Caco-2 (cell line): ENCODE measurements at places on chromosomes 12 and 14. TPM values are rescaled to one million over a fixed set of nuclear protein-coding genes. Genes with fewer than 3 reads are reported as not detected.

DNA sequence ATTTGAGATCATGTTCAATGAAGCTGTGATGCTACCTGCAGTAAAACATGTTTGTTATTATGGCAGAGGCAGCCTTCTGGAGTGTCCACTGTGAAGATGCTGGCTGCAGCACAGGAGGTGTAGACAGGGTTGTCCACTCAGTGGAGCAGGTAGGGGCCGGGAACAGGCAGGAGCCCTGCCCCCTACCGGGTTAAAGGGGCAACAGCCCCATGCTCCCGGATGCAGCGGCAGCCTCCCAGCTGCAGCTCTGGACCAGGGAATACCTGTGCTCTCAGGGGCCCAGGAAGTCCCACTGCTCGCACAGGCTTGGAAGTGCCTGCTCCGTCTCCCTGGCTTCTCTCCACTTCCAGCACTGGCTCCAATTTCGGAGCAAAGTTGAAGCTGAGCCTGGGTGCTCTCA is 401.6 kb downstream of the FOXG1 start:
- no peaks in the 10 kb centered on the region for H3K27me3 ChIP-seq
- no peaks in the 10 kb centered on the region for H3K4me1 ChIP-seq
- DNase-seq = no peak
- no peak overlapping the region for H3K4me3 ChIP-seq
- H3K27ac ChIP-seq = no peak overlapping the region

GRCh38 chr14:75277008-75277814 is 1.4 kb upstream of the FOS start:
- H3K27me3 ChIP-seq = no peaks in the 10 kb centered on the region
- H3K4me1 ChIP-seq = peaks cover 12% of the 10 kb centered on the region
- peak; percentile 90 for DNase-seq
- peak overlapping the region; percentile 99 for H3K27ac ChIP-seq

DNA sequence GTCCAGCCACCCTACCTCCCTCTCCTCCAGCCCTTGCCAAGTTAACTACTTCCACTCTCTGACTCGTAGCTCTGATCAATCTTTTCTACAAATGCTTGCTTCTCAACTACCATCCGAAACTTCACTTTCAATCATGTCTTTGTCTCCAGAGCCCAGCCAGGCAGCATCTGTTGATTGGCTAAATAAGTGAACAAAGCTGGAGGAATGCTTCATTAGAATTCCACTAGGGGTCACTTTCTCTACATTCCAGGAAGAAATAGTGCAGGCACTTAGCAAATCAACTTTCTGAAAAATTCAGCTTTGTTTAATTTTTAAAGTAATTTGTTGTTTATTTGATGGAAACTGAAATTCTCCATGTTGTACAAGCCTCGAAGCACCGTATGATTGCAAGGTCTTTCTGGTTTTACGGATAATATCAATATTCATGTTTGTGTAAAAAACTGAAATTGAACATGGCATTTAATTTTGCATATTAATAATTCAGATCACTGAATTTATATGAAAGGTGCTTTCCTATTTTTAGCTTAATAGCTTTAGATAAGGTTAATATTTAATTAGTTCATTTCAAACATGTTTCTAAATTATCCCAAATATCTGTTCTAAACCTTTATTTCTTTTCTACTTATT is 32.4 kb upstream of the HELB start:
- no peaks in the 10 kb centered on the region for H3K36me3 ChIP-seq
- no peak overlapping the region for H3K27ac ChIP-seq
- no peak overlapping the region for H3K4me3 ChIP-seq
- no peaks in the 10 kb centered on the region for H3K4me1 ChIP-seq

Gene OASL
- total RNA-seq = 0.11 and 0.35 TPM in 2 replicates

- no peaks in the 10 kb centered on the region for H3K4me1 ChIP-seq
- no peaks in the 10 kb centered on the region for H3K27me3 ChIP-seq
- DNase-seq = no peak
- no peaks in the 10 kb centered on the region for H3K36me3 ChIP-seq
- no peak overlapping the region for H3K4me3 ChIP-seq
Observed at GRCh38 chr14:98728024-98728423, 544.0 kb downstream of the BCL11B start.

Gene SPX
- total RNA-seq = 6.4 and 6.9 TPM in 2 replicates

GRCh38 chr14:72636871-72637270 is 257.0 kb downstream of the DPF3 start:
- no peaks in the 10 kb centered on the region for H3K36me3 ChIP-seq
- H3K4me3 ChIP-seq = no peak overlapping the region
- no peak for DNase-seq
- H3K27me3 ChIP-seq = no peaks in the 10 kb centered on the region

- no peaks in the 10 kb centered on the region for H3K36me3 ChIP-seq
- H3K27me3 ChIP-seq = no peaks in the 10 kb centered on the region
- H3K4me3 ChIP-seq = no peak overlapping the region
- no peak for DNase-seq
- H3K27ac ChIP-seq = no peak overlapping the region
- no peaks in the 10 kb centered on the region for H3K4me1 ChIP-seq
Observed at GRCh38 chr12:115464111-115464581, 780.2 kb upstream of the TBX3 start.

GRCh38 chr12:12964255-12964654 is 12.3 kb upstream of the GPRC5D start:
- no peak overlapping the region for H3K4me3 ChIP-seq
- H3K4me1 ChIP-seq = no peaks in the 10 kb centered on the region
- H3K27me3 ChIP-seq = no peaks in the 10 kb centered on the region

DNA sequence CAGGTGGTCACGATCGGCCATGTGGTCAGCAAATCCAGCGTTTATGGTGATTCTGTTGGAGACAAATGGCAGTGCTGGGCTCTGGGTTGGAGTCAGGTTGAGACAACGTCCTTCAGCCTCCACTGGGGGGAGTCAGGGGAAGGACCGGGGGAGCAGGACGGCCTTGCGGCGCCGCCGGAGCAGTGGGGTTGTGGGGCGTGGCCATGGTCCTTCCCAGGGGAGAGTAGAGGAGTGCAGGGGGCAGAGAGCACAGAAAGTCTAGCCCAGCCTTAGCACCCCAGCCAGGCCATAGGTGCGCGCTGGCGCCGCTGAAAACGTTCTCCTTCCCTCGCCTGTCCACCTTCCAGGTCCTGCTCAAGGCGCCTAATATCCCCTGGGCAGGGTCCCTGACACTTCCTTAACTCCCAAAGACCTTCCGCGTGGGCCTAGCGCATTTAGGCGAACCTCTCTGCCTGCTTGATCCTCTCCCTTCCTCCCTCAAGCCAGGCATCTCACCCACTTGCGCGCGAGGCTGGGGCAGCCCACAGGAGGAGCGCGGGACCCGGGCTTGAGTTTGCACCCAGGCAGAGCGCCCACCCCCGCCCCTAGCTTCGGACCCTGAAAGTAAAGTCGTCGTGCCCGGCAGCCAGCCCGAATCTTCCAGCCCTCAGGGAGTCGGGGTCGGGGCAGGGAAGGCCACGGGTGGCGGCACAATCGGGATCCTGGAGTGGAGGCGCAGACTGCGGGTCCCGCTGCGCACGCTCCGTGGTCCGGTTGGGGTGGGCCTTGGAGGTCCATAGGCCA is 3.1 kb upstream of the KIF26A start:
- peaks cover 15% of the 10 kb centered on the region for H3K4me1 ChIP-seq
- no peak overlapping the region for H3K4me3 ChIP-seq
- H3K27ac ChIP-seq = no peak overlapping the region
- H3K36me3 ChIP-seq = no peaks in the 10 kb centered on the region
- peaks cover 5% of the 10 kb centered on the region; the same call in 1 of the 2 replicates for H3K27me3 ChIP-seq

GRCh38 chr12:102933168-102933567 is 16.1 kb upstream of the PAH start:
- H3K27ac ChIP-seq = no peak overlapping the region
- no peak for DNase-seq
- H3K27me3 ChIP-seq = no peaks in the 10 kb centered on the region
- no peak overlapping the region for H3K4me3 ChIP-seq
- H3K4me1 ChIP-seq = no peaks in the 10 kb centered on the region

DNA sequence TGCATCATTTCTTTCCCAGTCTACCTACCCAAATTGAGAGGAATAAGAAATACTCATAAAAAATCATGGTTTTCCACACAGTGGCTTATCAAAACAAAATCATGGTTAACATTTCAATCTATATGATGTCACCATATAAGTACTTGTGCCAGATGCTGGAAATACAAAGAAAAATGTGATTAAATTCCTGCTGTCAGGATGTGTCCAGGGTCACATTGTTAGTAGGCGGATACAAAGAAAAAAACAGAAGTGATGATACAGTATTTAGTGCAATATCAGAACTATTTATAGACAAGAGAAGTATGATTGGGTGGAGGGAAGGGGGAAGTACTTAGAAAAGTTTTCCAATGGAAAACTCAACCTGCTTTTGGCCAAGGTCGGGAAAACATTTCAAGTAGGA is 47.0 kb upstream of the OR6J1 start:
- H3K4me3 ChIP-seq = no peak overlapping the region
- no peak overlapping the region for H3K27ac ChIP-seq
- no peaks in the 10 kb centered on the region for H3K4me1 ChIP-seq
- no peaks in the 10 kb centered on the region for H3K27me3 ChIP-seq

DNA sequence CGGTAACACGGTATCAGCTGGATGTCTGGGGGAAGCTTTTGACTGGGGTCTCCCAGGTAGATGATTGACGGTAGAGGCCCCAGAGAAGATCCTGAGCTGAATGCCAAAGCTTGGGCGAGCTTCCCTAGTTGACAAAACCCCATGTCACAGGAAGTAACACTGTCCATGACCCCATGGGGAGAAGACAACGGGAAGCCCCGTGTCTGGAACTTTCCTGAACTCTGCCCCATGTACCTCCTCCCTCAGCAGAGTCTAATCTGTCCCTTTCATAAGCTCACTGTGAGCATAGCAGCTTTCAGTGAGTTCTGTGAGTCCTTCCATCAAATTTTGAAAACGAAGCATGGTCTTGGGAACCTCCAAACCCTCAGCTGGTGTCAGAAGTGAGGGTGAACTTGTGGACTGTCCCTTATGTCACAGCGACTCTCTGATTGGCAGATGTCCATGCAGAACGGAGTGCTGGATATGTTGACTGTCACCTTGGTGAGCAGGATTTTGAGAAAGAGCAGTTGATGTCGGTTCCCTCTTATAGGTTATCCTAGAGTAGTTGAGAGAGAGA is 29.7 kb upstream of the BEGAIN start:
- no peaks in the 10 kb centered on the region for H3K4me1 ChIP-seq
- no peak overlapping the region for H3K4me3 ChIP-seq
- no peaks in the 10 kb centered on the region for H3K36me3 ChIP-seq
- no peak for DNase-seq

- no peak overlapping the region for H3K4me3 ChIP-seq
- no peaks in the 10 kb centered on the region for H3K27me3 ChIP-seq
- no peaks in the 10 kb centered on the region for H3K4me1 ChIP-seq
- peaks cover 3% of the 10 kb centered on the region for H3K36me3 ChIP-seq
- H3K27ac ChIP-seq = no peak overlapping the region
- DNase-seq = no peak
Observed at GRCh38 chr14:20387576-20387975, 25.7 kb downstream of the TEP1 start.

Gene PLEKHG7
- 0.12 and 0.23 TPM in 2 replicates for total RNA-seq

Gene MGAT2
- 42.1 and 47.5 TPM in 2 replicates for total RNA-seq

DNA sequence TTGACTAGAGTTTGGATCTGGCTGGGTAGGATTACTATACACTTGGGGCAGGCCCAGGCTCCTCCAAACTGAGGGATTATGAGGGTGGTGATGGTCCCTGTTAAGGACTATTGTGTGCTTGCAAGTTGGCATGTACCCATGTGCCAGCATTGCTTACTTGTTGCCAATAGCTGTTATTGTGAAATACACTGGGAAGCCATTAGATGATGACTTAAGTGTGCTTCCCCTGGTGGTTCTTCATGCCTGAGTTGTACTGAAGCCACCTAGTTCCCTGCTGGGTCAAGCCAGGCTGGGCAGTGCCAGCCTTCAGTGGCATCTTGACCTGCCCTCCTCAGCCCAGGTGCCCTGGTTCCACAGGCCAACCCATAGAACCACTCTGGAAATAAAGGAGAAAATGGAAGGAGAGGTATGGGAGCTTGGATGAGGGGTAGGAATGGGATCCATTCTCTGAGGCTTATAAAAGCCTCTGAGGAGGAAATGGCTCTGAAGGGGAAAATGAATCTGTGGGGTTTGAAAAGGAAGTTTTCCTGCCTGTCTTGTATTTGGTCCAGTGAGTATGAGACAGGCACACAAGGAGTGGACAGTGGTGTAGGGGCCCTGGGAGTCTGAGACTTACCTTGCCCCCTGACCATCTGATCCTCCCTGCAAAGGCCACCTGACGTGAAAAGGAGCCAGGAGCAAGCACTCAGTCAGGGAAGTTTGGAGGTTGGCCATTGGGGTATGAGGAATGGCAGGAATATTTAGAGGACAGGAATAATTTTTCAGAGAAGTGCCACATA is 724 bp downstream of the LTB4R start:
- H3K36me3 ChIP-seq = no peaks in the 10 kb centered on the region

- H3K4me3 ChIP-seq = no peak overlapping the region
- peak overlapping the region; percentile 79 for H3K27ac ChIP-seq
- no peaks in the 10 kb centered on the region; the same call in 1 of the 2 replicates for H3K36me3 ChIP-seq
- peaks cover 38% of the 10 kb centered on the region for H3K4me1 ChIP-seq
- no peak for DNase-seq
Observed at GRCh38 chr12:120258323-120258896, 7.1 kb downstream of the PXN start.

Gene GLT1D1
- total RNA-seq = not detected in 2 replicates

DNA sequence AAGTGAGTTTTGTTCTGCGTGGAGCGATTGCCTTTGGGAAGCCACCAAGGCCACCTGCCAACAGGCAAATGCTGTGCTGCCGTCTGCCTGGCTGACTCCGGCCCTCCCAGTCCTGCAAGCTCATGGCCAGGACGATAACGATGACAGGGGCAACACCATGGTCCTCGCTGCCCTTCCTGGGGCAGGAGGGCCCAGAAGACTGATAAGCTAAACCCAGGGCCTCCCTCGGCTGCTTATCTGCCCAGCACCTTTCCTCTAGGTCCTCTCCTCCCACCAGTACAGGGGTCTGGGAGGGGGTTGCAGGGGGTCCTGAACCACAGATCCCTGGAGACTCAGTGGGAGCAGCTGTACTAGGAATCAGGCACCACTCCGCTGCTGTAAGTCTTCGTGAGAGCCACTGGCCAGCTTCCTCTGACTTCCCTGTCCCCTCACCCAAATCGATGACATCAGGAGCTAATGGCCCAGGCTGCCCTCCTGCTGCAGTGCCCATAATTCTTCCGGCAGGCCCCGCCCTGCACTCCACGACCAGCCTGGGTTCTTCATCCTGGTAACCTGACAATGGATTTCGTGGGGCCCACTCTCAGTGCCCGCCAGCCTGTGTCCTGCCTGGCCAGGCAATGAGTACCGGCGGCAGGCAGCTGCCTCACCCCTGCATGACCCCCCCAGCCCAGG is 5.1 kb downstream of the ANKRD9 start:
- peaks cover 10% of the 10 kb centered on the region for H3K4me1 ChIP-seq
- H3K27me3 ChIP-seq = no peaks in the 10 kb centered on the region
- DNase-seq = no peak
- no peak overlapping the region for H3K4me3 ChIP-seq
